ENCODE measurements at places on chromosomes 13 and 19.

DNA sequence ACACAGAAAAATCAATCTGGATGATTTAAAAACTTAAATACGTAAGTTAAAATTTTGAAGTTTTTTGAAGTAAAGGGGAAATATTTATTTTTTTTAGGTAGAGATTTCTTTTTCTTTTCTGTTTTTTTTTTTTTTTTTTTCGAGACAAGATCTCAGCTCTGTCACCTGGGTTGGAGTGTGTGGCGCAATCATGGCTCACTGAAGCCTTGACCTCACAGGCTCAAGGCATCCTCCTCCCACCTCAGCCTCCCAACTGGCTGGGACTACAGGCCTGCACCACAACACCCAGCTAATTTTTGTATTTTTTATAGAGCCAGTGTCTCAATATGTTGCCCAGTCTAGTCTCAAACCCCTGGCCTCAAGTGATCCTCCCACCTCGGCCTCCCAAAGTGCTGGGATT lies 120.4 kb upstream of the CLDN10 start:
- DNase-seq: no peak

GRCh38 chr19:48990400-48990799 lies 2.7 kb downstream of the GYS1 start:
- DNase-seq: no peak

GRCh38 chr19:6952956-6953355 lies 65.6 kb downstream of the ADGRE1 start:
- DNase-seq: no peak

DNA sequence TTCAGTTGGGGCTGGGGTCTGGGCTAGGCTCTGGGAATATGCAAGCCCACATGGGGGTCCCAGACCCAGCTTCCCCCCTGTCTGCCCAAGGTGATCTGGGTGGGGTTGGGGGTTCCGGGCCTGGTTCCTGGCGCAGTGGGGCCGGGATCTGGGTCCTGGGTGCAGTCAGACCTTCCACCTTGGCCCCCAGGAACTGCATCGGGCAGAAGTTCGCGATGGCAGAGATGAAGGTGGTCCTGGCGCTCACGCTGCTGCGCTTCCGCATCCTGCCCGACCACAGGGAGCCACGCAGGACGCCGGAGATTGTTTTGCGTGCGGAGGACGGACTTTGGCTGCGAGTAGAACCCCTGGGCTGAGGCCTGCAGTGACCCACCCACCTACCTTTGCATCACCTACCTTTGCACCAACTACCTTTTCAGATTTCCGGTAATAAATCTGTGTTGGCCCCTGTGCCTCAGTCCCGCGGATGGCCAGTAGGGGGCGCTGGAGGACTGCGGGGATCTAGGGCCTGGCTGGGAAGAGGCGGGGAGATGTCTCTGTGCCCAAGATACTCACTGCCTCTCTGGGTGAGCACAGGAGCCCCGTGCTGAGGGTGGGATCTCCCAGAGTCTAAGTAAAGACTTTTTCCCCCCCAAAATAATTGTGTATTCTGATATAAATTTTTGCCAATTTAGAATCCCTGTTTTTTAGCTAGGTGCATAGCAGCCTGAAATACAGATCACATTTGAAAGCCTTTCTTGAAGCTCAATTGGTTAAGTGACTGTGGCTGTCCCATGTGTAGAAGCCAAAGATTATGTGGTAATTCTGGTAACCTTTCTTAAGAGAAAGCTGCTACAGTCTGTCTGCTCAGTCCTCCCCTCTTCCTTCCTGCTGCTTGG lies 11.5 kb upstream of the CYP4F3 start:
- DNase-seq: peak; percentile 56

DNA sequence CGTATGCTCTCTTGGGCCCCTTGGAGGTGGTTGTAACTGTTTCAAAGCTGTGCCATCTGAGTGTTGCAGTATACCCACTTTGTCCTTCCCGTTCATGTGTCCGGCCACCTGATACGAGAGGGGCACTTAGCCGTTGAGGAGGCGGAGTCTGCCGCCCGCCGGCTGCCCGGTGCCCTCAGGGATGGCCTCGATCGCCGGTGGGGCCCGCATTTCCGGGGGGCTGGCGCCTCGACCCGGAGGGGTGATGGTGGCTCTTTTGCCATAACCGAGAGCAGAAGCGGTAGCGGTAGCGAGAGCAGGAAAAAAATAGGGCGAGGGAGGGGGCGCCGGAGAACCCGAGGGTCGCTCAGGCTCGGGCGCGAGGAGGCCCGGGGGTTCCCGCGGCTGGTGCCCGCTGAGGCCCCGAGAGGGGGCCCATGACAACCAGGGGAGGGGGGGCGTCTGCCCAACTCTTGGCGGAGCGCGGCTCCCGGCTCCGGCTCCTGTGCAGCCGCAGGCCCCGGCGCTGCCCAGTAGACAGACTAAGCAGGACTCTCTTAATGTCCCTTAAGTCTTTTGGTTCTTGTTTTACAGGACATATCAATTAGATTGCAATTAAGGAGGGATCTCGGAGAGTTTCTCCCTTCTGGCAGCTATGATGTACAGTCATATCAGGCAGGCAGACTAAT lies 342.7 kb upstream of the SGCG start:
- no peak for DNase-seq

DNA sequence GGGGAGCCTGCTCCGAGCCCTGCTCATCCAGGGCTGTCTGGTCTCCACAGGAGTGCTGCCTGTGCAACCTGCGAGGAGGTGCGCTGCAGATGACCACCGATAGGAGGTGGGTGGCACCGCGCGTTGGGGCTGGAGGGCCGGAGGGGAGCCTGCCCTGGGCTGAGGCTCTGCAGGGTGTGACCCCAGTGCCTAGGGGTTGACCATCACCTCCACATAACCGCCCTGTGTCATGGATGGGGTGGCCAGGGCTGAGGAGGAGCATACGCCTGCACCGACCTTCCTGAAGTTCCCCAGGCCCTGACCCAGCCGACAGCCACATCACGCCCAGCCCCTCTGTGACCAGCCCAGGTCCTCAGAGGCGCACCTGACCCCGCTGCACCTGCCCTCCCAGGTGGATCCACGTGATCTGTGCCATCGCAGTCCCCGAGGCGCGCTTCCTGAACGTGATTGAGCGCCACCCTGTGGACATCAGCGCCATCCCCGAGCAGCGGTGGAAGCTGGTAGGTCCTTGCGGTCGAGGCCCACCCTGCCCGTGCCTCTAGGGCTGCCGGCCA lies 168.7 kb downstream of the KDM4B start:
- no peak for DNase-seq

DNA sequence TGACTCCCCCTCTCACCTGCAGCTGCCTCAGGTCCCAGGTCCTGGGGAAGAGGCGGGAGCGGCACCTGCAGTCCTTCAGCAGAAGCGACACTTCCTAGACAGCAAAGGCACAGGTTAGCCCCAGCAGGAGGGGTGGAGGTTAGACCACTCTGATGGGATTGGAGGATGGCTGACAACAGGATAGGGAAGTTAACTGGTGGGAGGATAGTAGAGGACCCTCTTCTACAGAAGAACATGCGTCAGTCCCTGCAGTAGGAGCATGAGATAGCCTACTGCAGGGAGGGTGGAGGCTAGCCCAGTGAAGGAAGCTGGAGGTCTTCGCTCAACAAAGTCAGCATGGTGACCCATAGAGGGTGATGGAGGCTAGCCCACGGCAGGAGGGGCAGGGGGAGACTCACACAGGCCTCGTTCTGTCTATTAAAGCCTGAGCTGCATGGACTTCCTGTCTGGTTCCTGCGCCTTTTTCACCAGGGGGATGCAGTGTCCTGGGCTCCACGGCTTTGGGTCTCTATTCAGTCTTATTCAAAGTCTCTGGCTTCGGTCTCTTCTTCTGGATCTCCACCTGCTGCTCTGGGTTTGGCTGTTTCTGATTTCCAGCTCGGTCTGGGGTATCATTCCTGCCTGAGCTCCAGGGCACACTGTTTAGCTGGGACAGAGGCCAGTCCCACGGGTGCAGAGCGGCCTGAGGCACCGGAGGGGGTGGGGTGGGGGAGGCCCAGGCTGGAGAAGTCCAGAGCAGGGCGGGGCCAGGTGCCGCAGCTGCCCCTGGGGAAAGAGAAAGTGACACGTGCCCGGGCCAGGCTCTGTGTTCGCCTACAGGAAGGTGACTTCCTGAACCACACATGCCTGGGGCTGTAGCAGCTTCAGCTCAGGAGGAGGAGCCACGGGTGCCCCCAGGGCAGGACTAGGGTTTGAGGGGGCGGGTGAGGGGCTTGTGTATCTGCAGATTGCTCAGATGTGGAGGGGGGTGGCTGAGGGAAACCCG lies 7.3 kb downstream of the IFNL3 start:
- no peak for DNase-seq

GRCh38 chr19:29844891-29845573 lies 33.2 kb downstream of the CCNE1 start:
- peak; percentile 31 for DNase-seq

- no peak for DNase-seq
These were observed 116.0 kb downstream of the SIPA1L3 start for GRCh38 chr19:38022791-38023670.

DNA sequence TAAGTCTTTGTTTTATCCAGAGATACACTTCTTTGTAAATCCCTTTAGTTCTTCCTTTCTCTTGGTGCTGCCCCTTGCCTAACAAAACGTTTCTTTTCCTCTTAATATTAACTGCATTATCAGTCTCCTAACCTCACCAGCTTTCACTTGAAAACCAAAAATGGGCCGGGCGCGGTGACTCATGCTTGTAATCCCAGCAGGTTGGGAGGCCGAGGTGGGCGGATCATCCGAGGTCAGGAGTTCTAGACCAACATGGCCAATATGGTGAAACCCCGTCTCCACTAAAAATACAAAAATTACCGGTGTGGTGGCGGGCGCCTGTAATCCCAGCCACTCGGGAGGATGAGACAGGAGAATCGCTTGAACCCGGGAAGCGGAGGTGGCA lies 329.8 kb upstream of the MIR17HG start:
- no peak for DNase-seq

- no peak for DNase-seq
These were observed 454.9 kb downstream of the LMO7 start for GRCh38 chr13:76091076-76091475.

GRCh38 chr13:73000027-73000674 lies 58.7 kb upstream of the KLF5 start:
- DNase-seq: no peak

- no peak for DNase-seq
These were observed 543.7 kb downstream of the EFNB2 start for GRCh38 chr13:105991622-105992277.

DNA sequence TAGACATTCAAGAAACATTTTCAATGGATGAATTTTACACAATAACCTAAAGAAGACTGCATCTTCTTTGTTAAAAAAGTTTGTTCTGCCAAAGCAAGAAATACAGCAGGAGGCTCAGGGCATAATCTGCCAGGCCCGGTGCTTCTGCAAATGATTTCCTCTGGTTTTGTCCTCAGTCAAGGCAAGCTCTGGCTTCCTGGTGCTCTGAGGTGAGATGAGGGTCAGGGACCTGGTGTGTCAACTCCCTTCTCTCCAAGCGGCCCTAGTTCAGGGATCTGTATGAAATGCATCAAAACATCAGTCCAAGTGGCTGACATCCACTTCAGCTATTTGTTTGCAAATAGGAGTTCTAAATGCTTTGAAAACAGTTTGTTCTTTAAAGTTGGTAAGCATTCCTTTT lies 31.6 kb downstream of the LACC1 start:
- no peak for DNase-seq

DNA sequence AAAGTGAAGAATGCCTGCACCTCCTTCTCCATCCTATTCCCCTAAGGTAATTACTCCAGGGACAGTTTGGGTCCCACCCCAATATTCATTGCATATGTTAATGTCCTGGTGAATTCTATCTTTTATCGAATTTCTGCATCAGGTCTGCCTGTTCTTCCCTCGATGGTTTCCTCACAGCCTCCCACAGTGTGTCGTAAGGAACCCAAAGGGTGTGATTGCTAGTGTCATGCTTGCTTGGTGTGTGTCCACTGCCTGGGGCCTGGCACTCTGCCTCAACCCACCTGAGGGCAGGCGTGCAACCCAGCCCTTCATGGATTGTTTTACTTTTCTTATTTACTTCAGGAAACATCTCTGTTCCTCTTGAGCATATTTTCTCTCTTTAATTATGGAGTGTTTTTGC lies 60.2 kb upstream of the CYSLTR2 start:
- DNase-seq: no peak

All from NCI-H2107 (cell line).